Gastrocnemius medialis (tissue), 4 donors: ENCODE measurements at places on chromosomes 12 and 14. TPM values are rescaled to one million over a fixed set of nuclear protein-coding genes. Genes with fewer than 3 reads are reported as not detected.
A peak's percentile ranks its signal among the peaks of the same experiment; 100 is the strongest.

DNA sequence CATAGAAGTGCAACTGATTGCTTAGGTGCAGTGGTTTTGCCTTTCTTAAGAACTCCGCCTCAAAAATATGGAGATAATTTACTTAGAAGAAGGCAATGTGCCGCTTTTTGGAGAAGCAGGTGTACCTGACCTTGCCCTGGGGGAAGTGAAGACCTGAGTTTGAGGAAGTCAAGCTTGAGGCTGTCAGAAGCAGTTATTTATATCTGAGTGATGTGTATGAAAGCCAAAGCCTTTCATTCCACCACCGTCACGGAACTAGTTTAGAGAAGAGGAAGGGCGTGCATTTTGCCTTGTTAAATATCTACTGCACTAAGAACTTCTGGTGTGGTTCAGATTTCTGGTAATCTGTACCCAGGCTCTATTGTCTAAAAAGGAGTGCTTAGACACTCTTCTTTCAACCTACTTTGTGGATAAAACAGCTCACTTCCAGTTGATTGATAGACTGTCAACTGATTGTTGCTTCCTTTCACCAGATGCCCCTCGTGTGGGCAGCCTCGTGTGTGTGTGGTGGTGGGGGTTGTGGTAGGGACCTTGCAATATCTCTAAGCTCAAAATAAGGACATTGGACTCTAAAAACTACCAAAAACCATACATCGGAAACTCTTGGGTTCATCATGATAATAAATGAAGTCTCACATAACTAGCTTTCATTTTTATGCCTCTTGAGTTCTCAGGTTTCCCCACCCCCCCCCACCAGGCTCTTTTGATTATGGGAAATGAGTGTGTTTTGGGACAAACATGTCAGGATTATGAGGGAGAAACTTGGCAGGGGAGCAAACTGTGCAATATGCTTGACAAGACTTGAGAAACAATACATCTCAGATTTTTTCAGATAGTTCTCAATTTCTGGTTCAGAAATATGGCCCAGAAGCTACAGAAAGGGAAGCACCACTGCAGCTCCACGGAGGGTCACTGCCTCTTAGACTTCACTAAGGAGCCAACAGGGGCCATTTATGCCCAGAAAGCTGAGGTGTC, 78.6 kb downstream of the ARF6 start:
- no peak for DNase-seq

DNA sequence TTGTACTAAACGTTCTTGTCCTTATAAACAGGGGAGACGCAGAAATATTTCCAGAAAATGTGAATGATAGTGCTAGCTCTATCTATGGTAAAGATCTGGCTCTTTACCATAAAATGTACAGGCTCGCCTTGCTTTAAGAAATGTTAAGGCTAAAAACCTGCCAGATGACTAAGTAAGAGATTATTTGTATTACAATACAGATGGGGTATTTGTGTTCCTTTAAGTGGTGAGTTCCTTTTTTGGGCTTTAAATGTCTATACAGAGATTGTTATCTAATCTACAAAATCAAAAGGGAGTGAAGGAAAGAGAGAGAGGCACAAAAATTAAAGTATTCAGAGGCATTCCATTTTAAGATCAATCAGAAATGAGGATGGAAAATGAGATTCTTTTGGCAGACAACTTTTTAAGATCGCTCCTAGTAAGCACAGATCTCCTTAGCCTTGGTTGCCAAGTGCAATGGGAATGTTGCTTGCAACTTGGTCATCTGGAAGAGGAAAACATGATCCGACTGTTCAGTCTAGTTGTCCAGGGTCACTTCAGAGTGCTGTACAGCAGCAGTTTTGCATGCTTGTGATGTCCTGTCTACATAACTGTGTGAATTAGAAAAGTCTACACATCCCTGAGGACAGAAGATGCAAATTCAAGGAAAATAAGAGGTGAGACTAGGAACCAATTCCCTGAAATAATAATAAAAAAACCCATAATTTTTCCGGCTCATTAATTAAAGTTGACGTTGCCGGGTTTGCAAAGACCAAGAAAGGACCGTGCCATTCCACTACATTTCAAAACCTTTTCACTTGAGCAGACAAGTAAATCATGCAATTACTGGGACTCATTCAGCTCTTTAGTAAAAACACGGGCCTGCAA, 380.8 kb downstream of the EGLN3 start:
- DNase-seq = no peak

GRCh38 chr12:132493482-132494178, 3.7 kb downstream of the FBRSL1 start:
- no peak for DNase-seq

DNA sequence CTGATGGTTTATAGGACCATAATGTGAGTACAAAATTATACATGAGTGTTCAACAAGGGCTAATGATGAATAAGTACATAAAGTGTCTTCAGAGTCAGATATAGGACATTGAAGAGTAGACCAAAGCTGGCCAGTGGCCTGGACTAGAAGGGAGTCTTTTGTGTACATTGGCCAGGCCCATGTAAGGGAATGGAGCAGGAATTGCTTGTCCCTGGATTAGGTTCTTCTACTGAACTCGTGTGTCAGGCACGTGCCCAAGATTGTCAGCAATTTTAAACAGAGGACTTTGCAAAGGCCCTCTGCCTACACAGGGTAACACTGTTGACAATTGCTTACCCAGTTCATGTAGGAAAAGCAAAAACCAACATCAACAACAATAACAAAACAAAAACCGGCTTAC, 196.0 kb upstream of the SEL1L start:
- no peak for DNase-seq

DNA sequence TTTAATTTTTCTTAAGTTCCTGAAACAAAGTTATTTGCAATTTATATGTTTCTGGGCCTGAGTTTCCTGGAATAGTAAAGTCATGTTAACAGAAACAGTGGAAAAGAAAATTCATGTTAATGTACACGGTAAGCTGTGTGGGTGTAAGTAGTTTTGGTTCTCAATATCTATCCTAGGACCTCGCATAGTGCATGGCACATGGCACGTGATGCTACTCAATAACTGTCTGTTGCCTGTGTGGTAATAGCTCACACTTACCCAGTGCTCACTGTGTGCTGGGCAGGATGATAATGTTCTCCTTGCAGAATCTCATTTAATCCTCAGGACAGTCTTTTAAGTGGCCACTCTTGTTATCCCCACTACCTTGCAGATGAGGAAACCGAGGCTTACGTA, 100.7 kb downstream of the DUSP16 start:
- no peak for DNase-seq

DNA sequence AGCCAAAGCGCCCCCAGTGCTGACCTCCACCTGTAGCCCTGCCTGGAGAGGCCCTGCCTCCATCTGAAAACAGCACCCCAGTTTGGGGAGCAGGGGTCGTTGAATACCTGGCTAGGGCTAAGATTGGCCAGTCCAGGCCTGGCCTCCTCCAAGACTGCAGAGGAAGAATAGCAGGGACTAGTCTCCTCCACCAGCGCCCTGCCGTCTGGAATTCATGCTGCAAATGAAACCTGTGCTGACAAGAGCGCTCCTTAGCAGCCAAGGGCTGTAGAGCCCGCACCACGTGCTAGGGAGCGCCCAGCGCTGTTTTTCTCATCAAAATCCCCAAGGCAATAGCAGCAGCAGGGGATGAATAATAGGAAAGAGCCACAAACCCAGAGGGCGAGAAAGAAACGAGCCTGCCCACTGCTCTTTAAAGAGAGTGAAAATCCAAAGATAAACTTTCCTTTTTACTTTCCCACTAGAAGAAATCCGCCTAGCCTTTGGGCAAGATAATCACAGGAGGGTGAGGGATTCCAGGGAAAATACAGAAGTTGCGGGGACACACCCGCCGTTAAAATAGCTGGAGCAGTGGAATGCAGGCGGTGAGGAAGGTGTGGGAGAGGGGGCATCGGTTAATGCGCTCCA, 3.3 kb downstream of the COL2A1 start:
- DNase-seq = no peak

- DNase-seq = no peak
These were observed 267.1 kb downstream of the CACNA1C start for GRCh38 chr12:2319737-2320506.

DNA sequence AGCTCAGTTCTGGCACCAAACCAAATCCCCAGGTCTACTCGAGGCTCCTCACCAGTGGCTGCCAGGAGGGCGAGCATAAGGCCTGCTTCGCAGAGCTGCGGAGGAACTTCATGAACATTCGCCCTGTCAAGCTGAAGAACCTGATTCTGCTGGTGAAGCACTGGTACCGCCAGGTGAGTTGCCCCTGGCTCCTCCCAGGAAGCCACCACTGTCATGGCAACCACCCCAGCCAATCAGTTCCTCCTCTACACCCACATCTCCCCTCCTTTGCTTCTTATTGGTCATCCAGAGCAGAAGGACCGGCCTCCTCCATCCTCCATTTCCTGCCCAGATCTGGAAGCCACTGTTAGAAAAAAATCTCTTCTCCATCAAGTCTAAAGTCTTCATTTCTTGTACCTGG, 17.2 kb upstream of the OAS2 start:
- DNase-seq = no peak

GRCh38 chr14:29458547-29458946, 469.1 kb downstream of the PRKD1 start:
- no peak for DNase-seq

GRCh38 chr12:71004578-71004977, 84.0 kb upstream of the PTPRR start:
- DNase-seq = no peak

GRCh38 chr12:68888243-68888642, 44.7 kb downstream of the CPM start:
- no peak for DNase-seq

GRCh38 chr12:123532019-123532418, 1.5 kb downstream of the RILPL1 start:
- no peak for DNase-seq

DNA sequence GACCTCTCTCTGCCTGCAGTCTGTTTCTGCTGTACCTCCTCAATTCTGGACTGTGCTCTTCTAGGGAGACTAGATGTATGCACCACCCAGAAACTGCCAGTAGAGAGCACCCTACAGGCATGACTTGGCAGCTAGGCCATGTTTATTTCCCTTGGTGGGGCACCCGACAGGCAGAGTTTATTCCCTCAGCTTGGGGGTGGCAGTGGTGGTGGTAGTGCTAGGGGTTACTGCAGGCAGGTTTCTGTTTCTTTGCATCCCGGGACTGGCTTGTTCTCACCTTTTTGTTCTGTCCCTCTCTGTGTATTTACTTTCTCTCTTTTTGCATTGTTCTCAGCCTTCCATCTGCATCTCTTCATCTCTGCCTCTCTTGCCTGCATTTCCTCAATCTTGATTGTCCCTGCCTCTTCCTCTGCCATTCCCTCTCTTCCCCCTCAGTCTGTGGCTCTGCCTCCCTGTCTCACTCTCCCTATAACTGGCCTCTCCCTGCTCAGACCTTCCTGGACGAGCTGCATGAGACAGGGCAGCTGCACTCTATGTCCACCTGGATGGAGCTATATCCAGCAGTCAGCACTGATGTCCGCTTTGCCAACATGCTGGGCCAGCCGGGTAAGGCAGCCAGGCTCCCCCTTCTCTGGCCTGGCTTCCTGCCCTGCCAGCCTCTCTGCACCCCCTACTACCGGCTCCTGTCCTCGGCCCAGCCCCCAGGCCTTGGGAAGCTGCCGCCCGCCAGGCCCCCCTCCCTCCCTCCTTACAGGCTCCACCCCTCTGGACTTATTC, 13.8 kb downstream of the PRPF40B start:
- DNase-seq = peak; percentile 49

DNA sequence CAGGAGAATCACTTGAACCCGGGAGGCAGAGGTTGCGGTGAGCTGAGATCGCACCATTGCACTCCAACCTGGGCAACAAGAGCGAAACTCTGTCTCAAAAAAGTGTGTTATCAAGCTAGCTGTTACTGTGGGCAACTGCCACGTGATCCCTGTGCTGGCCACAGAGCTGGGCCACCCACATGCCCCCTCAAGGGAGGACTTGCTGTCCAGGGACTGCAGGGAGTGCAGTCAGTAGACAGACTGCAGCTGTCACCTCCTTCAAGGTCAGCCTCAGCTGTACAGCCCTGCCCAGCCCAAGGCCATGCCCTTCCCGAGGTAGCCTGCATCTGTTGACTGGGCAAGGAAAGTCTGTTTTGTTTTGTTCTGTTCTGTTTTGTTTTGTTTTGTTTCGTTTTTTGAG, 46.6 kb upstream of the BICDL1 start:
- no peak for DNase-seq

MGAT4C gene
- not detected for total RNA-seq

COPZ1 gene
- 99.9 TPM for total RNA-seq

PRPH gene
- total RNA-seq = not detected

BIN2 gene
- total RNA-seq = 1.1 TPM

PLEKHD1 gene
- total RNA-seq = 0.10 TPM

BICDL1 gene
- not detected for total RNA-seq

CIDEB gene
- total RNA-seq = 0.85 TPM

CCDC175 gene
- not detected for total RNA-seq

PTPRB gene
- total RNA-seq = 18.5 TPM
